Stimulated activated CD8-positive, alpha-beta memory T cell treated with anti-CD3 and anti-CD28 coated beads, Interleukin-4, amount 100 ng/mL, for 1 hour (primary cell): ENCODE measurements at places on chromosomes 2 and 18.

- DNase-seq, result no peak
Observed at GRCh38 chr2:165913636-165914035, 39.9 kb downstream of the TTC21B start.

GRCh38 chr2:95524195-95524594, 39.6 kb upstream of the TRIM43B start:
- no peak for DNase-seq

DNA sequence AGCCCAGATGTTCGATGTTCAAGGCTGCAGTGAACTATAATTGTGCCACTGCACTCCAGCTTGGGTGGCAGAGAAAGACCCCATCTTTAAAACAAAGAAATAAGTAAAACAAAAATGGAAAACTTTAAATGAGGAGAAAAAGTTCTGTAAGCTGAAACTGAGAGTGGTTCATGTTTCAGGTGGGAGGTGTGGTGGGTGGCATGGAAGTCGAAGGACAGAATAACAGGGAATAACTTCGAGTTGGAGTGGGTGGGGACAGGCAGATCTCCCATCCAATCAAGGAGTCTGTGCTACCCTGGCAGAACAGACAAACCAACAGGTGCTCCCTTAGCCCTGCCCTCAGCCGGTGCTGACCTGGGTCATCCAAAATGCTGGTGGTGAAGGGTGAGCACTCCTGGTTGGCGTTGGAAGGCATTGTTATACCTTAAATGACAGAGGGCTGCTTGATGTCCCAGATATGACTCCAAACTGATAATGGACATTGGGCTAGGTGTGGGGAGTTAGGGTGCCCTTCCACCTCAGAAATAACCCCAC, 328.4 kb downstream of the DYSF start:
- no peak for DNase-seq

DNA sequence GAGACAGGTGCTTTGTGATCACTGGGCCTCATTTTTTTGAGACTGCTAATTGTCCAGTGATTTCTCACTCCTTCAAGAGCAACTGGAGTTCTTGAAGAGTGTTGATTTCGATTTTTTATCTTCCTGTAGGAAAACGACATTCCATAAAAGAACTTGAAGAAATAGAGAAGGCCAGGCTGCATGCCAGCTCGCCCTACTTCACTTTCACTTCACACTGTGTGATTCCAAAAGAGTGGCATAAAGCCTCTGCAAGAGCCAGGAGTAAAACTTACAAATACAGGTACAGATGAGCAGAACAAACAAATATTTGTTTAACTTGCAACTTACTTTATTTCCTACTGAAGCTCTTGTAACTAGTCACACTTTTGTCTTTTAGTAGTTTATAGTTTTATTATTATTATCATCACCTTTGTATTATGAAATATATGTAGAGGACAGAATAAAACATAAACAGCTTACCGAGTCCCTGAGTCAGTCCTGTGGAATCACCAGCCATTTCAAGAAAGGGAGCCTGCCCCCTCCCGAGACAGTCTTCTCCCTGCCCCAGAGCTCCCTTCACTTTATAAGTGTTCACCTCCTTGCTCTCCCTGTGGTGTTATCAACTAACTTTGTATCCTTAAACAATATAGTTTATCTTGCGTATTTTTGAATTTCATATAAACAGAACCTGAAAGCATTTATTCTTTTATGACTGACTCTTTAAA, 8.7 kb downstream of the FAM228A start:
- DNase-seq, result no peak

DNA sequence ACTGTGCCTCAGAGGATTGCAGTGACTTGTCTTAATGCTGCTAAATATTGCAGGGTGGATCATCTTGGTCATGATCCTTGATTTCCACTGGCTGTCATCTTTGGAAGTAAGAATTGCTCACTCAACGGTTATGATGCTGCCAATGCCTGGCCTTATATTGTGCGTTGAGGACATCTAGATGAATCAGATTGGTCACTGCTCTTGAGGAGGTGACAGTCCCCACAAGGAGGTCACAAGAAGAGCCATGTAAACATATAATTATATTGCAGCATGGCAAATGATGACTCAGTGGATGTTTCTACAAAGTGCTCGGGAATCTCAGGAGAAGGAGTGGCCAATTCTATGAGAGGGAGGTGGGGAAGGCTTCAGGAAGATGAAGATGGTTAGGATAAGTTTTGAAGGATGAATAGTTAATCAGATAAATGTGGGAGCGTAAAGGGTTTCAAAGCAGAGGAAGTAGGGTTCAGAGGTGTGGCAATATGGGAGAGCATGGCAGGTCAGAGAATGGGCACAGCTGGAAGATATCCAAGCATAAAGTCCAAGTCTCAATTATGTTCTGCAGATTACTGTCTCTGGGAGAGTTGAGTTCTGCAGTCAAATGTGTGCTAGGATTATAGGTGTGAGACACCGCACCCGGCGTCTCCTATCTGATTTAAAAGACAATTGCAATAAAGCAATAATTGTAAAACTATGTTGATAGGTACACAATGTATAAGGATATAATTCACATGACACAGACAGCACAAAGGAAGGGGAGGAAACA, 21.3 kb upstream of the TMEM131 start:
- no peak for DNase-seq

- DNase-seq, result no peak
Observed at GRCh38 chr2:79041032-79041448, 15.5 kb downstream of the REG3G start.

GRCh38 chr2:43158259-43158880, 68.0 kb downstream of the ZFP36L2 start:
- DNase-seq, result no peak

- DNase-seq, result no peak
Observed at GRCh38 chr2:2662037-2662846, 331.2 kb upstream of the MYT1L start.

DNA sequence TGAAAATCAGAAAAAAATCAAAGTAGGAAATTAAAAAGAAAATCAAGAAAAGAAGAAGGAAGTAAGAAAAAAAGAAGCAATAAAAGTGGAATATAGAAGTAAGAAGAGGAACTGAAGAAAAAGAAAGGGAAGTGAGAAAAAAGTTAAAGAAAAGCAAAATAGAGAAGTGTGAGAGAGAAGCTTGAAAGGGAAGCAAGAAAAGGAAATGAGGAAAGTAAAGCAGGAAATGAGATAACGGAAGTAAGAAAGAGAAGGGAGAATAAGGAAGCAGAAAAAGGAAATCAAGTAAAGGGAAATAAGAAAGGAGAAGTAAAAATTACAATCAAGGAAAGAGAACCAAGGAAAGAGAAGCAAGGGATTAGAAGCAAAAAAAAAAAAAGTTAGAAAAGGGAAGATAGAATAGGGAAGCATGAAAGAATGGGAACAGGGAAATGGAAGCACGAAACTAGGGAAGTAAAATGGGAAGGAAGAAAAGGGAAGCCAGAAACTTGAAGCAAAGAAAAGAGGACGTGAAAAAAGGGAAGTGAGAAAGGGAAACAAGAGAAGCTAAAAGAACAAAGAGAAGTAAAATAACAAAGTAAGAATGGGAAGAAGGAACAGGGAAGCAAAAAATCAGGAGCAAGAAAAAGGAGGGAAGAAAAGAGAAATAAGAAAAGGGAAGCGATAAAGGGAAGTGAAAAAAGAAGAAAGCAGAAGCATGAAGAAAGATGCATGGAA, 243.3 kb upstream of the NCKAP5 start:
- no peak for DNase-seq

GRCh38 chr2:192196421-192197194, 1.9 kb upstream of the TMEFF2 start:
- DNase-seq, result no peak

- DNase-seq, result no peak
Observed at GRCh38 chr2:47222826-47223554, 67.9 kb upstream of the STPG4 start.

DNA sequence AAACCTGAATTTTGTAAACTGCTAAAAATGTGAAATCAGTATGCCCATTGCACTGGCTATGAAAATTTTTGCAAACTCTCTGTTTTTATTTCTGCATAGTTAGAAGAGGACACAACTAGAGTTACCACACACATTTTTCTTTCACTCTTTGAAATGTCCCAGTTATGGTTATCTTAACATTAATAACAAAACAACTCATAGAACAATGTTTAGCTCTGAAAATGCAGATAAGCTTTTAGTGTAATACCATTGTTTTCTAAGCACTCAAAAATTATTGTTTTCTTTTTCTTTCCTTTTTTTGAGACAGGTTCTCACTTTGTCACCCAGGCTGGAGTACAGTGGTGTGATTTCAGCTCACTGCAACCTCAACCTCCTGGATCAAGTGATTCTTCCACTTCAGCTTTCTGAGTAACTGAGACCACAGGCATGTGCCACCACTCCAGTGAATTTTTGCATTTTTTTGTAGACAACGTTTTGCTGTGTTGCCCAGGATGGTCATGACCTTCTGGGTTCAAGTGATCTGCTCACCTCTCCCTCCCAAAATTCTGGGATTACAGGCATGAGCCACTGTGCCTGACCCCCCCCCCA, 1204.5 kb upstream of the ZEB2 start:
- DNase-seq, result no peak
